GM12878 (cell line): ENCODE measurements at places on chromosomes 7 and 10. TPM values are rescaled to one million over a fixed set of nuclear protein-coding genes. Genes with fewer than 3 reads are reported as not detected.

- DNase-seq, result no peak
- no peaks in the 10 kb centered on the region for H3K4me1 ChIP-seq
These were observed 233.0 kb upstream of the ZNF32 start for GRCh38 chr10:43881657-43882056.

GRCh38 chr7:144527051-144527471 lies 123.6 kb upstream of the NOBOX start:
- DNase-seq, result no peak
- H3K27ac ChIP-seq, result no peak overlapping the region
- no peaks in the 10 kb centered on the region for H3K36me3 ChIP-seq
- H3K4me3 ChIP-seq, result no peak overlapping the region
- H3K4me1 ChIP-seq, result peaks cover 10% of the 10 kb centered on the region; the same call in 1 of the 2 replicates
- no peaks in the 10 kb centered on the region for H3K27me3 ChIP-seq

Gene ARHGAP22
- total RNA-seq, result 0.18 and 0.45 TPM in 2 replicates

Gene NPSR1
- total RNA-seq, result not detected in 2 replicates

Gene ZEB1
- 25.7 and 26.3 TPM in 2 replicates for total RNA-seq

GRCh38 chr7:25881317-25882037 lies 270.5 kb upstream of the NFE2L3 start:
- no peaks in the 10 kb centered on the region for H3K4me1 ChIP-seq
- no peak overlapping the region for H3K27ac ChIP-seq
- no peak for DNase-seq
- no peaks in the 10 kb centered on the region for H3K36me3 ChIP-seq
- H3K4me3 ChIP-seq, result no peak overlapping the region

Gene FAM25C
- not detected in 2 replicates for total RNA-seq

- no peak overlapping the region for H3K4me3 ChIP-seq
- H3K27me3 ChIP-seq, result no peaks in the 10 kb centered on the region; the same call in 1 of the 2 replicates
- no peak for DNase-seq
- H3K36me3 ChIP-seq, result no peaks in the 10 kb centered on the region
- H3K27ac ChIP-seq, result no peak overlapping the region
- H3K4me1 ChIP-seq, result no peaks in the 10 kb centered on the region
These were observed 67.3 kb upstream of the NPY start for GRCh38 chr7:24216576-24217125.

GRCh38 chr7:18287482-18287881 lies 208.1 kb upstream of the HDAC9 start:
- no peak overlapping the region for H3K4me3 ChIP-seq
- H3K36me3 ChIP-seq, result no peaks in the 10 kb centered on the region
- DNase-seq, result no peak
- no peaks in the 10 kb centered on the region for H3K4me1 ChIP-seq
- H3K27ac ChIP-seq, result no peak overlapping the region

DNA sequence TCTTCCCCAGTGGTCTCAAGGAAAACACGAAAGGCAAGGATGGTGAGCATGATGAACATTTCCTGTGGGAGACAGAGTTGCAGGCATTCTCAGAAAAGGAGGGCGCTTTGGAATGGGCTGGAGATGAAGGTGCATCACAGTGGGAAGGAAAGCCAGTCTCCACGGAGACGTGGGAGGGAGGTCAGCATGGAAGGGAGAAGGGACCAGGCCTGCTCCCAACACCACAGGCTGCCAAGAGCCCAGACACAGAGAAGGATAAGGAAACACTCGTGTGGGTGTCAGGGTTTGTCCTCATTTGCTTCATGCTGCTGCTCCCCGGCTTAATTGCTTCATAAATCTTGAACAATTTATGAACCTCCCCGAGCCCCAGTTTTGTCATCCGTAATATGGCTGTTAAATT lies 231.5 kb upstream of the ZNF32 start:
- no peaks in the 10 kb centered on the region for H3K36me3 ChIP-seq
- H3K4me1 ChIP-seq, result no peaks in the 10 kb centered on the region
- peaks cover 4% of the 10 kb centered on the region for H3K27me3 ChIP-seq
- DNase-seq, result no peak
- H3K4me3 ChIP-seq, result no peak overlapping the region
- no peak overlapping the region for H3K27ac ChIP-seq
